ENCODE measurements at places on chromosomes 1 and 21. TPM values are rescaled to one million over a fixed set of nuclear protein-coding genes. Genes with fewer than 3 reads are reported as not detected.
A peak's percentile ranks its signal among the peaks of the same experiment; 100 is the strongest.

DNA sequence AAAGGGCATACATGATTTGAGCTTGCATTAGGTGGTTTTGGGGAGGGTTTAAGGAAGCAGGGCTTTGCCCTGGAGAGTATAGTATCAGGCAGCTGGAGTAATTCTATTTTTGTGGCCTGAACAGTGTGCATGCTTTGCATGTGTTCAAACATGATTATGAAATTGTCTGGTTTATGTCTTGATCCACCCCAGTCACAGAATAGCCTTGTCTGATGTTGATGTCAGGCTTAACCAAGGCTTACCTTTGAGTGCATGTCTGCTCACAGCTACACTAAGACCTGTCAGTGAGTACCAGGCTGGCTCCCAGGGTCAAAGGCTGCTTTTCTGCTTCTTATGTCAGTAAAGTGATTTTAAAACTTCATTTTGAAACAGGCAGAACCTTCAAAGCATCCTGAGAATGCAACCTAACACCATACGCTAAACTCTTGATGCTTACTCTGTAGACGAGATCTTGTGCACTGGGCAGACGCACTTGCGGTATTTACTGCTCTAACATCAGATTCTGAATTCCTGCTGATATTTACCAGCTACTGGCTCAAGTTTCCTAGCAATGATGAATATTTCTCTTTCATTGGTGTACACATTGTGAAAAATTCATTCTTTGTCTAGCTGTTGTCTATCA is 78.9 kb downstream of the MAP3K21 start:
- DNase-seq, result no peak

- no peak for DNase-seq
Observed at GRCh38 chr1:7048395-7048794, 263.1 kb downstream of the CAMTA1 start.

DNA sequence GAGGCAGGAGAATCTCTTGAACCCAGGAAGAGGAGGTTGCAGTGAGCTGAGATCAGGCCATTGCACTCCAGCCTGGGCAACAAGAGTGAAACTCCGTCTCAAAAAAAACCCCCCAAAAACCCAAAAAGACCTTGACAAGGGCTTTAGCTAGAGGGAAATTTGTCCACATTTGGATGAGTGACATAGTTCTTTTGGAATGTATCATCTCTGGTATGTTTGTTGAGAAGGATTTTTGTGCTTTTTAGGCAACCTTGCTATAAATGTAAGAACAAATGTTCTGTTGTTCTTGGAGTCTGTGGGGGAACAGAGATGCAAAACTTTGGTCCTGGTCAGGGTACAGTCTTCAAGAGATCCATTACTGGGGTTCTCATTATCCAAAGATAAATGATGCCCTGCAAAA is 28.9 kb downstream of the INAVA start:
- no peak for DNase-seq

GRCh38 chr1:48055876-48056764 is 58.9 kb upstream of the TRABD2B start:
- no peak for DNase-seq

GRCh38 chr1:195617106-195617505 is 991.1 kb downstream of the KCNT2 start:
- no peak for DNase-seq

- peak; percentile 45 for DNase-seq
Observed at GRCh38 chr1:45012639-45013278, 705 bp downstream of the UROD start.

Gene PIGK
- total RNA-seq, result 15.1 TPM

Gene DNAJC16
- total RNA-seq, result 4.6 TPM

Gene PPM1J
- 0.46 TPM for total RNA-seq
